ENCODE measurements at places on chromosomes 13 and 19.

DNA sequence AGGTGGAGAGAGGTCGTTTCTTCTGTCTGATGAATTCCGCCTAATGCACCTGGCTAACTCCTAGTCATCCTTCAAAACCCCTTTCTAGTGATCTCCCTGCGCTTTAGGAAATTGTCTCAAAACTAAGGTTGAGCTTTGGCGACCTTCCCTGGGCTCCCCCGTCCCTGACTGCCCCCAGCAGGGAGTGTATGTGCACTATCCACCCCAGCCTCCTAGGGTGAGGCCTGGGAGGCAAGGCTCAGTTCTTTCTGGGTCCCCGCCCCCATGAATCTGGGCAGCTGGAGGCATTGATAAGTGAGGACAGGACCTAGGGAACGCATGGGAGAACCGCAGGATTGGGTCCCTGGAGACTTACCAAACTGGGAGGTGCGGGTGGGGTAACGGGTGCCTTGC is 378 bp downstream of the TLE6 start:
- no peak for DNase-seq

DNA sequence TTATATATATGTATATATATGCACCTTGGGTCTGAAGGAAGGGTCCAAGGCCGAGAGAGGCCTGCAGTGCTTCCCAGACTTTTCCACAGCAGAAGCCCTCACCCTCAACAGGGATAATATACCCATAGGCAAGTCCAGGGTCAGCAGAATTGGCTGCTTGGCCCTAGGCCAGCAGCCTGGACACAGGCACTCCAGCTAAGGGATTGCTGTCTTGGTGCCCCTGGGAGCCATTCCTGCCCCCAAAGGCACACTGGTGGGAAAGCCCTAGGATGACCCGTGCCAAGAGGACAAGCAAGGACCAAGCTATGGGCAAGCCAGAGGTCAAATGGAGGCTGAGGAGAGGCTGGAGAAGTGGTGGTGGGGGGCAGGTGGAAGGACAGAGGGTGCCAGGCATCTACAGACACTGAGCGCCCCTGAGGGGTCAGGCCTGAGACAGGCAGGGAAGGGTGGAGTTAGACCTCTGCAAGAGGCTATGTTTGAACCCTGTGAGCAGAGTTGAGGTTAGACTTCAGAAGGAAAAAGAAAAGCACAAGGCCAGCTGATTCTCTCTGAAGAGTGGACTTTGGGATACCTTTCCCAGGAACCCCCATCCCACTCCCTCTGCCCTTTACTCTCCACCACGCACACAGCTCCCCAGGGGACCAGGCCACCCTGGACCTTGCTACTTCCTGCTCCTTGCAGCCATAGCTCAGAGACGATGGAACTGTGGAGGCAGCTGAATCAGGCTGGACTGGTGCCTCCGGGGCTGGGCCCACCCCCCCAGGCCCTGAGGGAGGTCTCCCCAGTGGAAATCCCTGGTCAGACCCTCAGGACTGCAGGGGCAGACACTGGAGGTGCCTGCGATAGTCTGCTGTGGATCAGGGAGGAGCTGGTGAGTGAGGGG is at the start of gene ERICH4:
TSS of gene ERICH4 (plus strand) at position 684 of the 883 bp plus-strand sequence. CDS start at position 698, 14 bp downstream.
- DNase-seq: no peak

DNA sequence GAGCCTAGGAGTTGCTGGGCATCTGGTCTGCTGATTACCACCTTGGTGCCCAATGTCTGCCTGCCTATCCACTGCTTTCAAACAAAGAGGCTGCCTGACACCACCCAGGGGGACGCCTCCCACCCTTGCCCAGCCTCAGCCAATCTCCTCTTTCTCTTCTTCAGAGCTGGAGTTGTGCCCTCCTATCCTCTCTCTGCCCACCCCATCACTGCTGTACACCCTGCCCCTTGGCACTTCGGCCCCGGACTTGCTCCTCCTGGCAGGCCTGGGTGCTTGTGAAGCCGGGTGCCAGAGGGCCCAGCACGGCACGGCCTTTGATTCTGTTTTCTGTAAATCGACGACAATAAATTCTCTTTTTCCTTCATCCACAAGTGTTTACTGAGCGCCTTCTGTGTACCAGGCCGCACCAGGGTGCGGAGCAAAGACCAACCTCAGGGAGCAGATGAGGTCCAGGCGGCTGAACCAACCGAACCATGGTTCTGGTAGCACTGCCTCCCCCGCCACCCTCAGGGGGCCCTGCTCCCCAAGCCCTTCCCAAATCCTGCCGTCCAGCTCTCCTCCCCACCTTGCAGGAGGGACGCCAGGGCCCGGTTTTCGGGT is 5.0 kb downstream of the RNF225 start:
- no peak for DNase-seq

DNA sequence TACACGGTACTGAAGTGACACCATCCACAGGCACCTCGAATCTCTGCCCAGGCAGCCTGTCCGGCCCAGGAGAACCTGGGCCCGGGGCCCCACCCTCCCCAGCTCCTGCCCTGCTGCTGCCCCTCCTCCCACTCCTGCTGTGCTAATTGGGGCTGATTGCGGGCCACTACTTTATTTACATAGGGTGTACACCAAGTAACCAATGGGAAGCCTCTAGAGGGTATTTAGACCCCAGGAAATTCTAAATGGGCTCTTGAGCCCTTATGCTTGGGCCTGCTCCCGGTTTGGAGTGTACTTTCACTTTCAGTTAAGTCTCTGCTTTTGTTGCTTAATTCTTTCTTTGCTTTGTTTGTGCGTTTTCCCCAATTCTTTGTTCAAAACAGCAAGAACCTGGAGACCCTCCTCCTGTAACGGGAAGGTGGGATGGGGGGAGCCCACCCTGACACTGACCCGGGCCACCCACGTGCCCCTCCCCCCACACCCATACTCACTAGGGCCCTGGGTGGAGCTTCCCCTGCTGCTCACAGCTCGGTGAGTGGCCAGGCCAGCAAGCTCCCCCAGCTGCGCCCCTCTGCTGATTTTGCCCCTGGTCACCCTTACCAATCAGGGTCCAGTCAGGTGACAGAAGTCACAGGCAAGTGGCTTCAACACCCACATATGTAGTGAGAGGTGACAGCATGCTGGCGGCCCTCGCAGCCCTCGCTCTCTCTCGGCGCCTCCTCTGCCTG is 9.4 kb downstream of the SCGB2B2 start:
- DNase-seq: no peak

GRCh38 chr19:40716031-40716481 is 630 bp downstream of the COQ8B start:
- no peak for DNase-seq

GRCh38 chr19:14405380-14405757 is 13.8 kb downstream of the DDX39A start:
- no peak for DNase-seq

- no peak for DNase-seq
Observed at GRCh38 chr13:105247830-105248229, 1287.6 kb downstream of the EFNB2 start.
